IPS DF 19.7 (cell line): ENCODE measurements at places on chromosomes 12 and 14.
A peak's percentile ranks its signal among the peaks of the same experiment; 100 is the strongest.

DNA sequence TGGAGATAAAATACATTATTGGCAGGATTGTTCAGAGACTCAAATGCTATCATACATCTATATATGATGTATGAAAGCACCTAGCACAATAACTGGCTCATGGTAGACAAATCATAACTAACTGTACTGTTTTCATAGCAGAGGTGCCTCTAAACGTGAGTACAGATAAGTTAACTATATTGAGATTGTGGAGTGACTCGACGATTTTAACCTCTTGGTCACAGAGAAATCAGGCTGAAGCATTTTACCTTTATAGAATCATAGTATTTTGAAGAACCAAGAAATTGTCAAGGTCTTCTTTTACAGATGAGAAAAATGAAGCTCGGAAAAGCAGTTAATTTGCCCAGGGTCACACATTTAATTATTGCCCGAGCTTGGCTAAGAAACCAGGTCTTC, 666 bp upstream of the DERA start:
- no peak for DNase-seq

- DNase-seq: peak; percentile 59
Observed at GRCh38 chr14:61502459-61503093, 181.2 kb downstream of the PRKCH start.

DNA sequence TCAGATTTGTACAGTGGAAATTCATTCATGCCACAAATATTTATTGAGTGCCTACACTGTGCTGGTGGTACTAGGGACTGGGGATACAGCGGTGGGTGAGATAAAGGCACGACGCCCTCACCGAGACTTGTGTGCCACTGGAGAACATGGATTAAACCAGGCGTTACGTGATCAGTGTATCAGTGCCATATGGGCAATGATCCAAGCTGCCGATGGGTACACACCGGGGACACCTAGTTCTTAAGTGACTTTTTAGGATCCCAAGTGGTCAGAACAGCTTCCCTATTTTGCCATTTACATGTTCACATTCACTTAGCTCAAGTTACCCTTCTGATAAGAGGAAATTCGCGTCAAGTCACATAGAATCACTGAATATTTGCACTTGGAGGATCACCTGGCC, 236.7 kb downstream of the CACNA1C start:
- DNase-seq: no peak

- no peak for DNase-seq
Observed at GRCh38 chr14:105088812-105089745, 23.8 kb upstream of the GPR132 start.

DNA sequence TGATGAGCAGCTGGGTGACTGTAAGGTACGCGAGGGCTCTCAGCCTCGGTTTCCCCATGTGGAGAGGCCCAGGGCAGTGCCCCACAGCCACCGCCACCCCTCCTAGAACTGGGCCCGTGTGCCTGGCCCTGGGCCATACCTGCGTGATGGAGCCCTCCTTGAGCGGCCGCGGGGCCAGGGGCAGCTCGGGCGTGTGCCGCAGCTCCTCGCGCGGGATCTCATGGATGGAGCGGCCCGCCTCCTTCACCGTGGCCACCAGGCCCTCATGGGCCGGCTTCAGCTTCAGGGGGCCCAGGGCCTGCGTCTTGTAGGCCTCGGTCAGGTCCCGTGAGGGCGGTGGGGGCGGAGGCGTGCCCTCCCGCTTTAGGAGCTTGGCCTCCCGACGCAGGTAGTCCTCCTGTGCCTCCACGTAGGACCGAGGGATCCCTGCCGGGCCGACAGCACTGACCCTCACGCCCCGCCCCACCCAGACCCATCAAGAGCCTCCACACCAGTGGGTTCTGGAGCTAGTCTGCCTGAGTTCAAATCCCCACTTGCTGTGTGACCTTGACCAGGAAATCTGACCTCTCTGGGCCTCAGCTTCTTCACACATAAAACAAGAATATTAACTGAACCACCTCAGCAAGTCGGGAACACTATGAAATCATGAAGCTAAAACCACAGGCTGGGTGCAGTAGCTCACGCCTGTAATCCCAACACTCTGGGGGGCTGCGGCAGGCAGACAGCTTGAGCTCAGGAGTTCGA, 51.7 kb downstream of the RFLNA start:
- no peak for DNase-seq

DNA sequence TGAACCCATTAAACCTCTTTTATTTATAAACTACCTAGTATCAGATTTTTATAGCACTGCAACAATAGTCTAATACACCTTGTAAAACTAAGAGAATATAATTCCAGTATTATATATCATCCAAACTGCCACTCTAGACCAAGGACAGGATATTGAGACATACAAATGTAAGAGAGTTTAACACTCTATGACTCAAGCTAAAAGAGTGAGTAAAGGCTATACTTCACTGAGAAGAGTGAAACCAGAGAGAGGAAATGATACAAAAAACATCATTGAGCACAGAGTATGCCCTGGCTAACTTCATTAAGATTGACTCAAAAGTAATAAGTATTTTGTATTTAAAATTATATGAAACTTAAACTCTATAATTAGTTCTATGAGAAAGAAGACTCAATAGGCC, 1951.9 kb upstream of the SEL1L start:
- no peak for DNase-seq

GRCh38 chr14:67232066-67232465, 9.2 kb upstream of the PALS1 start:
- no peak for DNase-seq

DNA sequence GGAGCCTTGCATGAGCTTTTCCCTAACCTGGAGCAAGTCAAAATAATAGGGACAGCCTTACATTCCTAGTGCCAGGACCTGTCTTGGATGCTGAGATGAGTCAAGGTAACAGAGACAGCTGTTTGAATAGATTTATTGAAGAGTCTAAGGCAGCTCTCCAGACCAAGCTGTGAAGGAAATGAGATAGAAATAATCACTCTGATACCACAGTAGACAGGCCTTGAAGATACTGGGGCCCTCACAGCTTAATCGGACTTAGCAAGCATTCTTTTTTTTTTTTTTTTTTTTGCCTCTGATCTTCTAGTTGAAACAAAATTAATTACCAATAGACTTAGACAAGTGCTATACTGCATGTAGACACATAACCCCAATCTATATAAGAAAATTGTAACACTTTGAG, 3.1 kb upstream of the RNASE9 start:
- DNase-seq: no peak

GRCh38 chr12:89412665-89413064, 60.4 kb upstream of the DUSP6 start:
- no peak for DNase-seq

DNA sequence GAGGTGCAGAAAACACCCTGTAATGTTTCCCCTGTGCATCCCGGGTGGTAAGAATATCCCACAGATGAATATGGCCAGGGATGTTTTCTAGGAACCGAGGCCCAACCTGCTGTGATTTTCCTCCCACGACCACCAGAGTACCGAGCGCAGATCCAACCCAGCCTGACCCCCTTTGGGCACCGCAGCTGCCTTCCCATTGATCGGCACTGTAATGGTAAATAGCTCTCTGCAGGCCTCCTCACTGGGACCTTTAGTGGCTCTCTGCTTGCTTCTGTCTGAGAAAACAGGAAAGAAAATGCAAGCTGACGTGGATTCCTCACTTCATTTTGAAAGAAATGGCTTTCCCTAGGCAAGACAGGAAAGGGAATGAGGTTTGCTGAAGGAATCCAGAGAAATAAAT, 2.4 kb upstream of the RAB15 start:
- DNase-seq: peak; percentile 65

- DNase-seq: no peak
Observed at GRCh38 chr14:97337267-97337666, 540.1 kb downstream of the VRK1 start.

- DNase-seq: no peak
Observed at GRCh38 chr14:106442857-106443256, 916.5 kb downstream of the TMEM121 start.

GRCh38 chr14:105095236-105095805, 30.1 kb upstream of the GPR132 start:
- DNase-seq: no peak

DNA sequence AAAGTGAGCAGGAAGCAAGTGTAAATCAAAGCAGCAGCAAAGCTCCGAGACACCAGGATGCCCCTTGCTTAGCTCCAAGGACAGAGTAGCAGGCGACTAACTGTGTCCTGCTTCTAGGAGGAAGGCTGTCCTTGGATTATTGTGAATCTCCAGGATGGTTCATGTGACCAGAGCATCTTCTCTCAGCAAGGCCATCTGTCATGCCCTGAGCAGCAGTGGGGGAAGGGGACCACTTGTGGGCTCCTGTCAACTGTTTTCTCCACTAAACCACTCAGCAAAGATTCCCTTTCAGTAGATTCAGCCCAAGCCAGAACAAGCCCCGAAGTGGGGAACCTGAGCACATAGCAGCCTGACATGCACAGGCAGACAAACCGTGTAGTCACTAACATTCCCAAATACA, 19.4 kb downstream of the MAP3K9 start:
- DNase-seq: no peak

GRCh38 chr12:9404469-9405260, 196.5 kb upstream of the PZP start:
- DNase-seq: no peak

- no peak for DNase-seq
Observed at GRCh38 chr12:123713398-123713797, 1.2 kb downstream of the ATP6V0A2 start.
